ENCODE measurements at places on chromosomes 13 and 19. TPM values are rescaled to one million over a fixed set of nuclear protein-coding genes. Genes with fewer than 3 reads are reported as not detected.

RB1 gene
- 33.1 TPM for total RNA-seq

CDX2 gene
- not detected for total RNA-seq

KLHL1 gene
- total RNA-seq, result not detected

C19orf85 gene
- not detected for total RNA-seq

ZNF835 gene
- total RNA-seq, result 5.7 TPM

KLF2 gene
- total RNA-seq, result 53.1 TPM

ZSCAN1 gene
- not detected for total RNA-seq

PGLYRP1 gene
- total RNA-seq, result not detected

TRIM13 gene
- 16.0 TPM for total RNA-seq

LIPE gene
- total RNA-seq, result 39.4 TPM

GIPC3 gene
- total RNA-seq, result 2.1 TPM

TPRX2 gene
- not detected for total RNA-seq

DIAPH3 gene
- 0.24 TPM for total RNA-seq

ATXN8OS gene
- not detected for total RNA-seq

PLIN4 gene
- total RNA-seq, result 216 TPM

TGFBR3L gene
- total RNA-seq, result 11.6 TPM

GRIN3B gene
- 0.10 TPM for total RNA-seq

GRCh38 chr19:31770223-31770622, 421.0 kb upstream of the TSHZ3 start:
- no peak for DNase-seq

DNA sequence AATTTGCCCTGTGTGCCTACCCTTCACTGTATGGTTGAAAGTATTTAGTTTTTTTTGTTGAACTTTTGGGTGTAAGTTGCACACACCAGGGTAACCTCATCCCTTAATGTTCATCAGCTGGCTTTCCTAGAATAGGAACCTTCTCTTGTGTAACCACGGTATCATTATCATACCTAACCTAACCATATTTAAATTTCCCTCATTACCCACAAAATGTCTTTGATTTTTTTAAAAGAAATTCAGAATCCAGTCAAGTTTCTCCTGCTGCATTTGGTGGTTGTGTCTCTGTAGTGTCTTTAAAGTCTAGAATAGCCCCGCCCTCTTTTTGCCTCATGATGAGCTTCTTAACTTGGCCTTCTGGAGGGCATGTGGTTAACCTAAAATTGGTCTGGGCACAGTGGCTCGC, 80.3 kb downstream of the RYR1 start:
- no peak for DNase-seq

- no peak for DNase-seq
These were observed 56.5 kb downstream of the ARHGEF7 start for GRCh38 chr13:111171629-111172028.

DNA sequence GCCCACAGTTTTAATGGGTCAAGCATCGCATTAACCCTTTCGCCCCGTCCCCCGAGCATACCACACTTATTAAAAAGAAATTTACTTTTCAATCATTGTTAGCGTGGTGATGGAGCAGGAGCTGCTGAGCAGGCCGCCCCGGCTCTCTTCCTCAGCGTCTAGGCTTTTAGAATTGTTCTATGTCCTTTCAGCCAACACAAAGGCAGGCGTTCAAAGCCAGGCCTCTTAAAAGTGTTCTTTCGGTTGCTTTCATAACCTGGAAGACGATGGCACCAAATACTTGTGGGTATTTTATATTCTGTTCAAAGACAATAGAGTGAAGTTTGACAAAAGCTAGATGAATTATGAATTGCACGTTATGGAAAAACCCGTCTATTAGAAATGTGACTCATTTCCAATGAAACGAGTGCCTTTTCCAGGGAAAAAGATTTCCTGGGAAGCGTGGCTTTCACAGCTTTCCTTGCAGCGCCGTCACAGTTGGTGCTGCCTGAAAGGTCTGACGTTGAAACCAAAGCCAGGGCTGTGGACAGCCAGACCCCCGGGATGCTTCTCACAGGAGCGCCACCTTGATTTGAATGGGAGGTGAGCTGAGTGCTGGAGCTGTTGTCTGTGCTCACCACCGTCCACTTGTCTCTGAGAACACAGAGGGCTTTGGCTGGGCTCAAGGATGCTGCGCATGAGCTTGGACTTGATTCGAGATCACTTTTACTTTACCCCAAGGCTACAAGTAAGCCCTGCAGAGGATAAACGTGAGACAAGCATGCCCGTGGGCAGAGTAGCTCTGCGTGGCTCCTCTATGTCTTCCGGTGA, 78.8 kb downstream of the SOX1 start:
- no peak for DNase-seq

- DNase-seq, result no peak
These were observed 8.8 kb upstream of the SHKBP1 start for GRCh38 chr19:40567750-40568494.

GRCh38 chr13:43666403-43666802, 120.4 kb downstream of the ENOX1 start:
- DNase-seq, result no peak

DNA sequence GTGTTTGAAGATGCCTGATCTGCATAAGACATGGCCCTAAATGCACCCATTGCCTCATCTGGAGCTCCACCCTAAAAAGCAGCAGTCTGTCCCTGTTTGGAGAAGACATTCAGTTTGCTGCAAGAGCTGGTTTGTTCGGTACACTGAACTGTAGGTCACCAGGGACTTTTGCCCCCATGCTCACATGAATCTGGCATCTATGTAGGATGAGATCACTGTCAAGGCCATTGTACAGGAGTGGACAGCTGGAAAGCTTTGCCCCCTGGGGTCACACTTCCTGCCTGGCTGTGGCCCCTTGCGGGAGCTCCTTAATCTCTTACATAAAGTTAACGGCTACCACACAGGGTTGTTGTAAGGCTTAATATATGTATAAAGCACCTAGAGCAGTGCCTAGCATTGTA, 73.0 kb downstream of the IPO5 start:
- DNase-seq, result no peak

GRCh38 chr13:77143431-77143830, 116.5 kb upstream of the FBXL3 start:
- DNase-seq, result no peak

GRCh38 chr13:93360021-93360420, 133.4 kb downstream of the GPC6 start:
- no peak for DNase-seq

GRCh38 chr13:71979616-71980015, 112.6 kb upstream of the DACH1 start:
- no peak for DNase-seq

DNA sequence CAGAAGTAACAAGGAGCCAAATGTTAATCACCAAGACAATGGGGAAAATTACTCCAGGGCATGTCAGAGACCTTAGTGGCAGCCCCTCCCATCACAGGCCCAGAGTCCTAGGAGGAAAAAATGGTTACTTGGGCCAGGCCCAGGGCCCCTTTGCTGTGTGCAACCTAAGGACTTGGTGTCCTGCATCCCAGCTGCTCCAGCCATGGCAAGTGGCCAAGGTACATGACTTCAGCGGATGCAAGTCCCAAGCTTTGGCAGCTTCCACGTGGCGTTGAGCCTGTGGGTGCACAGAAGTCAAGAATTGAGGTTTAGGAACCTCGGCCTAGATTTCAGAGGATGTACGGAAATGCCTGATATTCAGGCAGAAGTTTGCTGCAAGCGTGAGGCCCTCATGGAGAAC, 46.7 kb downstream of the OR10H4 start:
- DNase-seq, result no peak

- DNase-seq, result no peak
These were observed 24.7 kb upstream of the EIF3G start for GRCh38 chr19:10144361-10144760.

DNA sequence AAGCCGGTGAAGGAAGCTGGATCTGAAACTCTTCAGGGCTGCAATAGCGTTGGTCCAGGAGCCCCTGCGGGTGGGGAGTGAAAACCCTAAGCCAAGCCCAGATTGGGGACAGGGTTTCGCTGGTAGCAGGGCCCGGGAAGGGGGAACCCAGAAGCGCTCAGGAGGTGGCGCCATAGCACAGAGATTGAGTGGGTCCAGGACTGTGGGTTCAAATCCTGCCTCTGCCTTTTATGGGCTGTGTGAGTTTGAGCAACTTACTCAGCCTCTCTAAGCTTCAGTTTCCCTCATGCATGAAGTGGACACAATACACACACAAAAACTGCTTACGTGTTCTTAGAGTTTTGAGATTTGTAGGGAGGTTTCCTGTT, 8.3 kb upstream of the SYCN start:
- DNase-seq, result no peak

GRCh38 chr13:43478211-43478610, 308.6 kb downstream of the ENOX1 start:
- no peak for DNase-seq

GRCh38 chr13:75790198-75790970, 154.3 kb downstream of the LMO7 start:
- DNase-seq, result no peak

DNA sequence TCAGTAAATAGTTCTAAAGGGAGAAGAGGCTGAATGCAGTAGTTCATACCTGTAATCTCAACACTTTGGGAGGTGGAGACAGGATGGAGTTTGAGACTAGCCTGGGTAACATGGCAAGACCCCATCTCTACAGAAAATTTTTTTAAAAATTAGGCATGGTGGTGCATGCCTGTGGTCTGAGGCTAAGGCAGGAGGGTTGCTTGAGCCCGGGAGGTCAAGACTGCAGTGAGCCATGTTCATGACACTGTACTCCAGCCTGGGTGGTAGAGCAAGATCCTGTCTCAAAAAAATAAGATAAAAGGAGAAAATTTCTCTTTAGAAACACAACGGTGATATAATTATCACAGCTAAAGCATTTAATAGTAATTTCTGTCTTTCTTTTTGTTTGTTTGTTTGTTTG, 57.1 kb downstream of the SIPA1L3 start:
- no peak for DNase-seq

- no peak for DNase-seq
These were observed 151.6 kb downstream of the TEX29 start for GRCh38 chr13:111472083-111472482.

DNA sequence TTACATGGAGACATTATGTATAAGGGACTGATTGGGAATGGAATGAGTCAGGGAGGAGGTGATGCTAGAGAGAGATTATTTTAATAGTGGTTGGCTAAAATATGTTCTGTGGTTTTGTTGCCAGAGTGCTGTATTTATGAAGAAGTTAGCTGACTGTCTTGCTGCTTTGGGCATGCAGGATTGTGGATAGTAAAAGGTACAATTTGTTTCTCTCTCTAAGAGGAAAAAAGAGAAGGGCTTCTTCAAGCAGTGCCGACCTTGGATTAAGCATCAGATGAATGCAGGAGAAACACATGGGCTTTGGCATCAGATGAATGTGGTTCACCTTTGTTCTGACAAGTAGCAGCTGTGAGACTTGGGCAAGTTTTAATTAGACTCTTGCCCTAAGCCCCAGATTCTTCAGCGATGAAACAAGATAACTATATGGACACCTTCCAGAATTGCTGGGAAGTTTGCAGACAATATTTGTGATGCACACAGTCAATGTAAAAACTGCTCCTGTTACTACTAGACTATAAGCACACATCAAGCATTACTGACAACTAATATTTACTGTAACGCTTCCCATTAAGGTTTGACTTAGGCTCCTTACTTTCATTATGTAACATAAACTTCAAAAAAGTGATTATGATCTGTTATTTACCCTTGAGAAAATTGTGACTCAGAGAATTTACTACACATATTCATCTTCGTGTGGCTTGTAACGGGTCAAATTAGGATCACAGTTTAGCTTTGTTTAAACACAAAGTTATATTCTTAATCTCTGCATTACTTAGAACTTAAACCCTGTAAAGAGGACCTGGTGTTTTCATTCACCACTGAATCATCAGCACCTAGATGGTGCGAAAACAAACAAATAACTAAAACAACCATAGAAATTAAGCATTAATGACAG, 824.0 kb downstream of the PCDH9 start:
- DNase-seq, result no peak

All from heart right ventricle (tissue), 16 donors.